DMS 273 treated with DMSO at 0.1 percent for 48 hours (cell line): ENCODE measurements at places on chromosomes 16 and 17.

DNA sequence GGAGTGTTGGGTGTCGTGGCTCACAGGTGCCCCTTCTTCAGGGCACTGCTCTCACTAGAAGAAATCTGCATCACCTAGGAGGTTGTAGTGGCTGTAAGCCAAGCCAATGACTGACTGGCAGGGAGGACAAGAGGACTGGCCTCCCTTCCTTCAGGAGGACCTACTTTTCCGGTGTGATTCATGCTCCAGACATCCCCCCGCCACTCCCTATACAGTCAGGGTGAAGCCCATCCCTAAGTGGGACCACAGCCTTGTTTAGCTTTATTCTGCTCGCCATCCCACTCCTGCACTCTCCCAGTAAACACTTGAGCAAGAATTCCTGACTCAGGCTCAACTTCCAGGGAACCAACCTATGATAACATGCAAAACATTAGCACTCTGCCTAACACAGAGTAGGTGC lies 67.0 kb downstream of the PLCG2 start:
- DNase-seq, result no peak

DNA sequence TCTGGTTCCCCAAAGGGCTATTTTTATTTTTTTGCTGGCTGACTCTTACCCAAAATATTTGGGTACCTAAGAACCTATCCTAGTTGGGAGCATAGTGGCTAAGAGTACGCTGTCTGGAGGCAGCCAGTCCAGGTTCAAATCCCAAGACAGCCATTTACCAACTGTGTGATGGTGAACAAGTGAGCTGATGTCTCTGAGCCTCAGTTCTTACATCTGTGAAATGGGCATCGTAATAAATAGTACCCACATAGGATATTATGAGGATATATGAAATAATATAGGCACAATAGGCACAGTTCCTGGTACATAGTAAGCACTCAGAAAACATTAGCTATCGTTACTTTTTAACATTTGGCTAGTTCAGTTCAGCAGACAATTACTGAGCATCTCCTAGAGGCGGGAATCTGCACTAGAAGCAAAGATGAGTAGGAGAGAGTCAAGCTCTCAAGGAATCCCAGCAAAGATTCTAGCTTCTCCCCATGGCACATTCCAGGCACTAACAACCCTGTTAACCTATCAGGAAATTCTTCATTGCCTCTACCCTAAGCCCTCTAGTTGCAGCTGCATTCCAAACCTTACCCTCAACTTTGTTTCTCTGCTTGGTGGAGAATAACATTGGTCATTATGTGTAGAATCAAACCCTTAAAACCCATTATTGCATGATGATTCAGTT lies 31.6 kb downstream of the GPR139 start:
- no peak for DNase-seq

DNA sequence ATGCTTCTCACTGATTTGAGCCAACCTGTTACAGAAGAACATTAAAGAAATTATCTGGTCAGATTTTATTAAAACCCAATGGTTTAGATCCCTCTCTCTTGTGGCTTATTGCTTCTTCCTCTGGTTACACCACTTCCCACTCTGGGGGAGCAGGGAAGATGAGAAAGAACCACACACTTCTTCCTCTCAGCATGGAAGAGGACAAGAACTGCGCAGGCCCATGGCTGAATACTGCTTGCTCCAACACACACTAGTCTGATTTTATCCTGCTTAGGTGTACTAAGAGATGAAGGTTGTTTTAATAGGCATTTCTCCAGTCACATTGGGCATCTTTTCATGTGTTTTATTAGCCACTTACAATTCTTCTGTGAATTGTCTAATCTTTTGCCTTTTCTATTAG lies 27.6 kb downstream of the MAP3K3 start:
- no peak for DNase-seq

- no peak for DNase-seq
Measured at GRCh38 chr16:77711775-77712174, 10.5 kb upstream of the NUDT7 start.

- DNase-seq, result no peak
Measured at GRCh38 chr16:71402007-71402406, 39.8 kb downstream of the TLE7 start.

- DNase-seq, result no peak
Measured at GRCh38 chr16:62816971-62817519, 780.8 kb upstream of the CDH8 start.
